Transverse colon (tissue), 4 donors: ENCODE measurements at places on chromosomes 2 and 18. TPM values are rescaled to one million over a fixed set of nuclear protein-coding genes. Genes with fewer than 3 reads are reported as not detected.
A peak's percentile ranks its signal among the peaks of the same experiment; 100 is the strongest.

Gene TANC1
- total RNA-seq, result 34.5 TPM

Gene LDLRAD4
- total RNA-seq, result 85.4 TPM

Gene ASB18
- total RNA-seq, result not detected

Gene SELENOI
- total RNA-seq, result 37.4 TPM

Gene ZRANB3
- 0.37 TPM for total RNA-seq

Gene CSRNP3
- 11.1 TPM for total RNA-seq

Gene HAAO
- total RNA-seq, result 1.9 TPM

Gene NXPH2
- total RNA-seq, result not detected

Gene KDSR
- 34.4 TPM for total RNA-seq

- DNase-seq, result no peak
- no peaks in the 10 kb centered on the region for H3K27me3 ChIP-seq
- no peak overlapping the region for H3K4me3 ChIP-seq
- H3K4me1 ChIP-seq, result peaks cover 2% of the 10 kb centered on the region
- no peaks in the 10 kb centered on the region for H3K36me3 ChIP-seq
- H3K27ac ChIP-seq, result no peak overlapping the region
These were observed 101.5 kb upstream of the LPIN2 start for GRCh38 chr18:3114451-3114850.

DNA sequence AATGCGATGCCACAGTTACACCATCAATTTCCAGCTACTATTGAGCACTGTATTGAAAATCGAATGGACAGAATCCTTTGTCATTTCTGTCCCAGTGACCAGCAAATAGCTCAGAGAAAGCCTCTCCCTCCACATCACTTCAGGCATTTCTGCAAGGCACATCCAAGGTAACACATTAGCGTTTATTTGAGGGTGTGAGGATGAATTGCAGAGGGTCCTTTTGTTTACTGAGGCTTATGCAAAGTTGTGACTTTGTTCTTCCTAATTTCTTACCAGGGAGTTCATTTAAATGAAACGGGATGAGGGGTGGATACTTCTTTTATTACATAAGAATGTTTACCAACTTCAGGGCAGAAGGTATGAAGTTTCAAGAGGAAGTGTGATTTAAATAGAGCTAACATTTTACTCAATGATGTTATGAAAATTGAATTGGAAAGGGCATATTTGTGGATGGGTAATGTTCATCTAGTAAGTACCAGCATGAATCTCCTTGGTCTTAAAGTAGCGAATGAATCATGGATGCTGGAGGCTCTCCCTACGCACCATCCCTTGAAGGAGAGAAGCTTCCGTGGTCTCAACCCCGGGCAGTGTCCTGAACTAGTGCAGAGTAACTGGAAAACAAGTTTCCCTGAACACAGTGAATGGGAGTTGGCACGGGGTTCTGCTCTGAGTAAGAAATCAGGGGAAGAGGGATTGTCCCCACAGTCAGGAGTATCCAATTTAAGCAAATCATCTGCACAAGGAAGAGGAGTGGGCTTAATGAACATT, 756.5 kb downstream of the GALR1 start:
- H3K4me3 ChIP-seq, result no peak overlapping the region
- no peak for DNase-seq
- no peaks in the 10 kb centered on the region for H3K36me3 ChIP-seq
- H3K27ac ChIP-seq, result no peak overlapping the region

- peak; percentile 95 for DNase-seq
- no peaks in the 10 kb centered on the region for H3K36me3 ChIP-seq
- peaks cover 26% of the 10 kb centered on the region for H3K4me1 ChIP-seq
- H3K27ac ChIP-seq, result peak overlapping the region; percentile 87
- H3K27me3 ChIP-seq, result no peaks in the 10 kb centered on the region
These were observed 2.4 kb downstream of the PNKD start for GRCh38 chr2:218272531-218273212.

- no peak overlapping the region for H3K27ac ChIP-seq
- no peak overlapping the region for H3K4me3 ChIP-seq
- peaks cover 7% of the 10 kb centered on the region for H3K4me1 ChIP-seq
- no peaks in the 10 kb centered on the region for H3K27me3 ChIP-seq
These were observed 247.9 kb upstream of the SYT4 start for GRCh38 chr18:43525169-43525568.

DNA sequence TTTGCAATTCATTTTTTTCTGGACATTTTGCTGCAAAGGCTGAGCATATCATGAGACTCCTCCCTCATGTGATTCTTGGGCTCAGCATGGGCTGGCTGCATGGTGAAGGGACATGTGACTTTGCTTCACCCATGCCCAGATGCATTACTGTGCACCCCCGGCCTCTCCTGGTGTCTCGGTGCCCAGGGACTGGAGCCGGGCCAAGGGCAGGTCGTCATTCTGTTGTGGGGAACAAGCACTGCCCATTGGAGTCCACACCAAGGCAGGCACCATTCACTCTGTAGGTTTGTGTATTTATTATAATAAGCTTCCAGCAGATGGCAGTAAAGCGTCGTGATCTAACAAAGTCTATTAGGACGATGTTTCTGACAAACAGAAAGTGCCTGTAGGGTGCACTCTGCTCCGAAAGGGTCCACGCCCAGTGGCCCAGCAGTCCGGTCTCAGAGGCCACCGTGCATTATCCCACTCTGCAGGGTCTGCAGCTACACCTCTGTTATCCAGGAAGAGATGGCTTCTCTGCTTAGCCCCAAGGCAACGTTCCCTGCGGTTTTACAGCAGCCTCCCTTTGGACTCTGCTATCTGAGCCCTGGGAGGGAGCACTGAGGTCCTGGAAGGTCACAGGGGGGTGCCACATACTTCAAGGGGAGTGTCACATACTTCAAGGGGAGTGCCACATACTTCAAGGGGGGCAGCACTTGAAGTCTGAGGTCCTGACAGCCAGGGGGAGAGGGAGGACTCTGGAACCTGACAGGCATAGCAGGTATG, 219.6 kb downstream of the TSN start:
- DNase-seq, result peak; percentile 35
- H3K4me1 ChIP-seq, result peaks cover 4% of the 10 kb centered on the region
- peak overlapping the region; percentile 19 for H3K4me3 ChIP-seq
- no peaks in the 10 kb centered on the region for H3K36me3 ChIP-seq
- H3K27ac ChIP-seq, result no peak overlapping the region

GRCh38 chr2:203718087-203718486, 11.6 kb downstream of the CD28 start:
- H3K4me3 ChIP-seq, result no peak overlapping the region
- no peaks in the 10 kb centered on the region for H3K4me1 ChIP-seq
- no peaks in the 10 kb centered on the region for H3K27me3 ChIP-seq

- H3K27me3 ChIP-seq, result no peaks in the 10 kb centered on the region
- H3K36me3 ChIP-seq, result no peaks in the 10 kb centered on the region
- H3K27ac ChIP-seq, result peak overlapping the region; percentile 44
These were observed 48.2 kb upstream of the CTAGE1 start for GRCh38 chr18:22465859-22466457.

- DNase-seq, result no peak
- H3K4me3 ChIP-seq, result no peak overlapping the region
- peak overlapping the region; percentile 29 for H3K27ac ChIP-seq
- H3K27me3 ChIP-seq, result no peaks in the 10 kb centered on the region
- no peaks in the 10 kb centered on the region for H3K36me3 ChIP-seq
These were observed 17.9 kb downstream of the LDLRAD4 start for GRCh38 chr18:13236411-13236810.

DNA sequence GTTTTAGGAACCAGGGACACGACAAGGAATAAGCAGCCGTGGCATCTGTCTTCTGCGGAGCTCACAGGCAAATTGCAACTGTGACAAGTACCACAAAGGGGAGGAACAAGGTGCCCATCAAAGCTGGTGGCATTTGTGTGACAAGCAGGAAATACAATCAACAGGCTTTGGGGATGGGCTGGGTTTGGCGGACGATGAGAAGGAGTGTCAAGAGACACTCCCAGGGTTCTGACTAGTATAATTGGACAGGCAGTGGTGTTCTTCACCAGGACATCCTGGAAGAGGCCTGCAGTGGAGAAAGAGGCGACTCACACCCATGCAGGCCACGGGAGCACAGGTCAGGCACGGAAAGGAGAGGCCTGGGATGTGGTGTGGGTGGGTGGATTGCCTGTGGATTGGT, 14.2 kb upstream of the SPATA3 start:
- peaks cover under 1% of the 10 kb centered on the region for H3K4me1 ChIP-seq
- H3K27ac ChIP-seq, result no peak overlapping the region
- no peak for DNase-seq
- H3K27me3 ChIP-seq, result peaks cover 4% of the 10 kb centered on the region
- H3K4me3 ChIP-seq, result no peak overlapping the region

DNA sequence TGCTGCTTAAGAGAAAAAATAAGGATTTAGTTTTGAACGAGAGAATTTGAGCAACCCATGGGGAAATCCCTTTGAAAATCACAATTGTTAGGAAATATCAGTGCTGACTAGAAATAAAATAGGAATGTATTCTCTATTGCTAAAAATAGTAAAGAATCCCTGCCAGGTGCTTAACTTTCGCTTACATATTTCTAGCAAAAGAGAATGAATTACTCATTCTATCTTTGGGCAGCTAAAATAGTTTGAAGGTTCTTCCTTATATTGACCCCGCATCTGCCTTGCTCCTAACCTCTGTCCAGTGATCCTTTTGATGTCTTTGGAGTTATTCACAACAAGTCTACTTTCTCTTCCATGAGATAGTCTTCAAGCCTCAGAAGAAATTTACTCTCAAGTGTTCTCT, 103.8 kb downstream of the PLCL1 start:
- no peak overlapping the region for H3K27ac ChIP-seq
- no peaks in the 10 kb centered on the region for H3K36me3 ChIP-seq
- DNase-seq, result no peak
- no peak overlapping the region for H3K4me3 ChIP-seq

GRCh38 chr2:136208682-136209420, 90.9 kb upstream of the CXCR4 start:
- H3K27ac ChIP-seq, result no peak overlapping the region
- H3K4me1 ChIP-seq, result no peaks in the 10 kb centered on the region
- no peak for DNase-seq
- no peak overlapping the region for H3K4me3 ChIP-seq
- H3K27me3 ChIP-seq, result no peaks in the 10 kb centered on the region
- no peaks in the 10 kb centered on the region for H3K36me3 ChIP-seq

- no peaks in the 10 kb centered on the region for H3K36me3 ChIP-seq
- DNase-seq, result no peak
- H3K4me3 ChIP-seq, result no peak overlapping the region
- H3K4me1 ChIP-seq, result no peaks in the 10 kb centered on the region
- no peaks in the 10 kb centered on the region for H3K27me3 ChIP-seq
- H3K27ac ChIP-seq, result no peak overlapping the region
These were observed 820.8 kb upstream of the FAM98A start for GRCh38 chr2:34419856-34420255.

- no peak overlapping the region for H3K4me3 ChIP-seq
- no peak overlapping the region for H3K27ac ChIP-seq
- no peaks in the 10 kb centered on the region for H3K36me3 ChIP-seq
- peak; percentile 17 for DNase-seq
- H3K4me1 ChIP-seq, result no peaks in the 10 kb centered on the region
These were observed 590.8 kb upstream of the ID2 start for GRCh38 chr2:8090748-8091700.

DNA sequence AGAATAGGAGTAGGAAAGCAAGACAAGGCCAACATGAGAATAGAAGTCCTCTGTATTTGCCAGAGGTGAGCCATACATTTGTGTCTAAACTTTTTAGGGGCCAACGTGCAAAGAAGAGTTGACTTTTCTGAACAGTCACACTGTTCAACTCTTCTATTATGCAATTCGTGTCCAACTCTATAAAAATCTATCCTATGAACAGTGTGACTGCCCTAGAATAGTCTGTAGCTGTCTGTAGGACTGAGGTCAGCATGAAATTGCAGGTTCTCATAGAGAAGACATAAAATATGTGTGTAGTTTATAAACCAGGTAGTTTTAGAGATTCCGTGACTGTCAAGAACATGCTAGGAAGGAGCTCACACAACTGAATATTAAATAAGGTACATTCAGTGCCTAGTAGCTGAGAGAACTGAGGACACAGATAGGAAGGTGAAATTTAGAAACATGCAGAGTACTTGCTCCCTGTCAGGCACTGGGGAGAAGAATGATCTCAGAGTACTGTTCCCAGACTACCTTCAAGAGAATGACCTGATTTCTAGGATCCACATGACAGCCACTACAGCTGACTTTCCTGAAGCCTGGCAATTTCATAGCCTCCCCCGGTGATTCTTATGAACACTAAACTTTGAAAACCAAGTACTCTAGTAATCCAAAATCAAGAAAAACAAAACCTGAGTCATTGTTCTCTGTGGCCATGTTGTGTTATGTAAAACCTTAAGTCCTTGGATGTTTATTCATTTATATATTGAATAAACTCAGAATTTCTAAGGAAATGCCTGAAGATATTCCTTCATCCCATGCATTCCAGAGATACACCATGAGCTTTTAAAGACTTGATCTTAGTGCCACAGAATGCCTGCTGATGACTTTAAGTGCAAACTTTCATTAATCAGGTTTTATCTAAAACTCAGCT, 201.5 kb upstream of the BOD1L2 start:
- no peaks in the 10 kb centered on the region for H3K36me3 ChIP-seq
- no peaks in the 10 kb centered on the region for H3K4me1 ChIP-seq
- H3K4me3 ChIP-seq, result no peak overlapping the region
- DNase-seq, result no peak
- no peak overlapping the region for H3K27ac ChIP-seq
- no peaks in the 10 kb centered on the region for H3K27me3 ChIP-seq

GRCh38 chr18:79850731-79851130, 53.0 kb downstream of the KCNG2 start:
- no peaks in the 10 kb centered on the region for H3K36me3 ChIP-seq
- H3K4me1 ChIP-seq, result no peaks in the 10 kb centered on the region
- no peak overlapping the region for H3K27ac ChIP-seq
- no peak for DNase-seq
- H3K4me3 ChIP-seq, result no peak overlapping the region

DNA sequence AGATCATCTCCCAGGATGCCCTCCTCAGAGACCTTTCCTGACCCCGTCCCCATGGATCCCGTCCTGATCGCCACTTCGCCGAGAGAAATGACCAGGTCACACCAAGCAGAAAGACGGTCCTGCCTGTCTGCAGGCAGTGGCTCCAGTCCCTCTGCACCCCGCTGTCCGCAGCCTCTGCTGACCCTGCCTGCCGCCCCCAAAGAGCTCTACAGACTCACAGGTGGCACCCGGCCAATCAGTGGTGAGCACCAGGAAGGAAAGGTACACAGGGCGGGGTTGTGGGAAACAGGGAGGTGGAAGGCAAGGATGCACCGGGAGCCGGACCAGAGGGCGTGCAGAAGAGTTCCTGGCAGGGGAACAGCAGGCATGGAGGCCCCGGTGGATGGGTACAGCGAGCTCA, 94.8 kb downstream of the NDUFA10 start:
- no peaks in the 10 kb centered on the region for H3K36me3 ChIP-seq
- H3K4me3 ChIP-seq, result no peak overlapping the region
- no peak overlapping the region for H3K27ac ChIP-seq
- no peaks in the 10 kb centered on the region for H3K27me3 ChIP-seq

GRCh38 chr18:66325251-66325650, 278.6 kb downstream of the CDH19 start:
- H3K36me3 ChIP-seq, result no peaks in the 10 kb centered on the region
- H3K27ac ChIP-seq, result no peak overlapping the region
- H3K4me1 ChIP-seq, result no peaks in the 10 kb centered on the region
- H3K4me3 ChIP-seq, result no peak overlapping the region
- no peak for DNase-seq
